ENCODE measurements at places on chromosomes 16 and 17. TPM values are rescaled to one million over a fixed set of nuclear protein-coding genes. Genes with fewer than 3 reads are reported as not detected.

WNK4 gene
- polyA plus RNA-seq = 0.86 TPM

STH gene
- polyA plus RNA-seq = not detected

MILR1 gene
- not detected for polyA plus RNA-seq

- no peak overlapping the region for H3K4me3 ChIP-seq
- no peaks in the 10 kb centered on the region for H3K4me1 ChIP-seq
Observed at GRCh38 chr17:2081564-2081963, 26.7 kb downstream of the HIC1 start.

DNA sequence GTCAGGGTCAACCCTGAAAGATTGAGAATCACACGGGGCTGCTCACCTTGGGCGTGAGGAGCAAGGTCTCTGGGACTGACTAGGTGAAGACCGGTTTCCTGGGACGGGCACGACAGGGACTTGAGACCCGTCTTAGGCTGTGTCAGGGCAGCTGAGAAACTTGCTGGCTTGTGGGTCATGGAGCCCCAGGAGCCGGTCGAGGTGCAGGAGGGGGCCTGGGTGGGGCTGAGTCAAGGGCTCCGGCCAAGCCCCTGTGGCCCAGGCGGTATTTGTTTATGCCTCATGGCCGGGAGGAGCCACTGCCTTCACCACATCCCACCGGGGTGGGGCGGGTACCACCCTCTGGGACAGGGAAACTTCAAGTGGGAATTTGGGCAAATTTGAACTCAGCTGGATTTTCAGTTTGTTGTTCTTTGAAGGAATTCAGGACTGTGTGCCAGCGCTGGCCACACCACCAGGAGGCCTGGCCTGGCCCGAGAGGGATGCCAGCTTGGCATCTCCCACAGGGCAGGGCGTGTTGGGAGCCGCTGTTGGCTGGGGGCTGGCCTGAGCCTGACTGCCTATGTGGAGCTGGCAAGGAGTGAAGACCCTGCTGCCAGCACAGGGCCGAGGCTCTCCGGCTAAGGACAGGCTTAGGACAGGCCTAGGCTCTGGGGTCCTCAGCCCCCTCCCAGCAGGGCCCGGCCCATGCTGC, 116.1 kb downstream of the METRNL start:
- H3K27me3 ChIP-seq = no peaks in the 10 kb centered on the region
- H3K36me3 ChIP-seq = no peaks in the 10 kb centered on the region
- DNase-seq = no peak
- no peaks in the 10 kb centered on the region for H3K4me1 ChIP-seq
- no peak overlapping the region for H3K4me3 ChIP-seq
- H3K27ac ChIP-seq = no peak overlapping the region

MT1A gene
- not detected for polyA plus RNA-seq

- no peaks in the 10 kb centered on the region for H3K4me1 ChIP-seq
- no peaks in the 10 kb centered on the region for H3K36me3 ChIP-seq
- no peaks in the 10 kb centered on the region for H3K27me3 ChIP-seq
- H3K4me3 ChIP-seq = no peak overlapping the region
Observed at GRCh38 chr16:2392025-2392424, 37.2 kb upstream of the CCNF start.

DNA sequence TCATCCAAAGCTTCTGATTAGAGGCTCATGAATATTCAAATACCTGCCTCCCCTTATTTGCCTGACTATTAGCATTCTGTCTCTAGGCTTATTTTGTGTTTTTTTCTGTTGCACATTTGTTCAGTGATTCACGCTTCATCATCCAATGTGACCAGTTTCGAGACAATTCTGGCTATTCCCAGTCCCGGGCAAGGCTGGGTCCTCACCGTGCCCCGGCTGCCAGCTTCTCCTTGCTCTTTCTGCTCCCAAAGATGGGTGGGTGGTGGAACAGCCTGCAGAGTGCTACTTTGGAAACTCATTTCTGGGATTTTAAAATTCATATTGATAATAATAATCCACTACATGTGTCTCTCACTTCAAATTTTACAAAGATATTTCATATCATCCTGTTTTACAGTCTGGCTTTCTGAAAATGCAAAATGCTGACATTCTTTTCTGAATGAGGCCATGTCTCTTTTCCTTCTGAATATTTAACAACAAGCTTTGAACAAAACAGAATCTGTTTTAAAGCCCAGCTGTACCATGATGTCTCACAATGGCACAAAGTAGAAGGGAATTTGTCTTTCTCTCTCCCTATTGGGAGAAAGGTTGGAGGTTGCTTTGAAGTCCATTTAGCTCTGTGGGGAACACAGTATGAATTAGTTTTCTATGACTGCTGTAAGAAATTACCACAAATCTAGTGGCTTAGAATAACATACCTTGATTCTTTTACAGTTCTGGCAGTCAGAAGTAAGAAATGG, 116.9 kb upstream of the CDH13 start:
- no peaks in the 10 kb centered on the region for H3K4me1 ChIP-seq
- no peaks in the 10 kb centered on the region for H3K36me3 ChIP-seq
- no peak for DNase-seq
- H3K27me3 ChIP-seq = no peaks in the 10 kb centered on the region
- H3K4me3 ChIP-seq = no peak overlapping the region
- no peak overlapping the region for H3K27ac ChIP-seq

TRPV3 gene
- polyA plus RNA-seq = 1.0 TPM

DNA sequence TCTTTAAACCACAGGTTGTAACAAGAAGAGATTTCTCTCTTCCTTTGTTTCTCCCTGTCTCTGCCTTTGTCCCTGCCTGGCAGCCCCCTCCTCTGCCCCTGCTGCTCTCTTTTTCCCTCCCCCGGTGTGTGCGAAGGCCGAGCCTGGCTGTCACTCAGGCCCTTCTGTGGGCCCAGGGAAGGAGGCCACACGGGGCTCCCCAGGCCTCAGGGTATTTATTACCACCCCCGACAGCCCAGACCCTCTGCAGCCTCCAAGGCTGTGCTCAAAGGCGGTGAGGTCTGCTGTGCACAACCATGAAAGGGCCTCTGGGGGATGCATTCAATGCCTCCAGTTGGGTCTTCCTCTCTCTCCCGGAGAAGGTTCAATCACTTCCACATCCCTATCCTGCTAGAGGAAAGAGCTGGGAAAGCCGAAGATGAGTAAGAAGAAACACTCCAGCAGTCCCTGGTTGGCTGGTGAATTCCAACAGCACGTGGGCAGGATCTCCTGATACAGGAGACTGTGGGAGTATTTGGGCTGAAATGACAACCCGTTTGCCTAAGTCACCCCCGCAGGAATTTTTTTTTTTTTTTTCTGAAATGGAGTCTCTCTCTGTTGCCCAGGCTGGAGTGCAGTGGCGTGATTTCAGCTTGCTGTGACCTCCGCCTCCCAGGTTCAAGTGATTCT, 34.2 kb downstream of the ZNF423 start:
- peaks cover 21% of the 10 kb centered on the region for H3K4me1 ChIP-seq
- DNase-seq = no peak
- no peak overlapping the region for H3K27ac ChIP-seq

- DNase-seq = no peak
- no peak overlapping the region for H3K27ac ChIP-seq
- no peak overlapping the region for H3K4me3 ChIP-seq
Observed at GRCh38 chr16:3838600-3839401, 41.7 kb downstream of the CREBBP start.

GRCh38 chr17:30449480-30449879, 27.7 kb upstream of the GOSR1 start:
- H3K36me3 ChIP-seq = no peaks in the 10 kb centered on the region
- no peak for DNase-seq
- no peak overlapping the region for H3K27ac ChIP-seq
- H3K4me3 ChIP-seq = no peak overlapping the region
- H3K27me3 ChIP-seq = no peaks in the 10 kb centered on the region
- no peaks in the 10 kb centered on the region for H3K4me1 ChIP-seq

NUP88 gene
- polyA plus RNA-seq = 69.0 TPM

DNA sequence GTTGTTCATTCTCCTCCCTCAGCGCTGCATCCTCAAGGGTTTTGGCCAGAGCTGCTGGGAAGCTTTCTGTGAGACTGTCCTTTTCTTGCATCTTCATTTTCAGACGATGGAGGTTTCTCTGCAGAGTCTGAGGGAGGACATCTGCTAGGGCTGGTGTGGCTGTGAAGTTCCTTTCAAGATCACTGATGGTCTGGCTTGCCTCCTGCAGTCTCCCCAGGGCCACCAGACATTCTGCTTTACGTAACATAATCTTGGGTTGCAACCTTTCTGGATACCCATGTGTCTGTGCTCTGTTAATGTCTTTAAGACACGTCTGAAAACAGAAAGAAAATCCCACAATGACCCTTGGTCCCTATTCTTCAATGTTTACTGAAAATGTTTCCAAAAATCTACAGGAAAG, 29.0 kb downstream of the SMYD4 start:
- DNase-seq = no peak
- H3K27me3 ChIP-seq = no peaks in the 10 kb centered on the region
- peaks cover 28% of the 10 kb centered on the region for H3K36me3 ChIP-seq
- H3K4me1 ChIP-seq = no peaks in the 10 kb centered on the region
- H3K27ac ChIP-seq = no peak overlapping the region

SLC7A6OS gene
- 7.3 TPM for polyA plus RNA-seq

DNA sequence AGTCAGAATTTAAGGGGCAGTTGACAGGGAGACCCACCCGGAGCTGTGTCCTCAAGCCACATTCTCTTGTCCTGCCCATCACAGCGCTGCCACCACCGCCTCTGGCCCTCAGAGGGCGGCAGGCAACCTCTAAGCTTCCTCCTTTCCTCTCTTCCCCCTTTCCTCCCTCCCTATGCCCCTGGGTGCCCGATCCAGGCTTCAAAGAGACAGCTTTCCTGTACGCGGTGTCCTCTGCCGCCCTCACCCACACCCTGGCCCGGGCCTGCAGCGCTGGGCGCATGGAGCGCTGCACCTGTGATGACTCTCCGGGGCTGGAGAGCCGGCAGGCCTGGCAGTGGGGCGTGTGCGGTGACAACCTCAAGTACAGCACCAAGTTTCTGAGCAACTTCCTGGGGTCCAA, 23.5 kb downstream of the WNT9B start:
- no peak for DNase-seq
- H3K27me3 ChIP-seq = no peaks in the 10 kb centered on the region
- H3K36me3 ChIP-seq = no peaks in the 10 kb centered on the region
- no peak overlapping the region for H3K4me3 ChIP-seq
- no peaks in the 10 kb centered on the region for H3K4me1 ChIP-seq
- H3K27ac ChIP-seq = no peak overlapping the region

GRCh38 chr17:46935658-46936266, 12.8 kb downstream of the GOSR2 start:
- H3K4me3 ChIP-seq = no peak overlapping the region
- no peaks in the 10 kb centered on the region for H3K27me3 ChIP-seq
- no peak for DNase-seq
- no peaks in the 10 kb centered on the region for H3K4me1 ChIP-seq

DNA sequence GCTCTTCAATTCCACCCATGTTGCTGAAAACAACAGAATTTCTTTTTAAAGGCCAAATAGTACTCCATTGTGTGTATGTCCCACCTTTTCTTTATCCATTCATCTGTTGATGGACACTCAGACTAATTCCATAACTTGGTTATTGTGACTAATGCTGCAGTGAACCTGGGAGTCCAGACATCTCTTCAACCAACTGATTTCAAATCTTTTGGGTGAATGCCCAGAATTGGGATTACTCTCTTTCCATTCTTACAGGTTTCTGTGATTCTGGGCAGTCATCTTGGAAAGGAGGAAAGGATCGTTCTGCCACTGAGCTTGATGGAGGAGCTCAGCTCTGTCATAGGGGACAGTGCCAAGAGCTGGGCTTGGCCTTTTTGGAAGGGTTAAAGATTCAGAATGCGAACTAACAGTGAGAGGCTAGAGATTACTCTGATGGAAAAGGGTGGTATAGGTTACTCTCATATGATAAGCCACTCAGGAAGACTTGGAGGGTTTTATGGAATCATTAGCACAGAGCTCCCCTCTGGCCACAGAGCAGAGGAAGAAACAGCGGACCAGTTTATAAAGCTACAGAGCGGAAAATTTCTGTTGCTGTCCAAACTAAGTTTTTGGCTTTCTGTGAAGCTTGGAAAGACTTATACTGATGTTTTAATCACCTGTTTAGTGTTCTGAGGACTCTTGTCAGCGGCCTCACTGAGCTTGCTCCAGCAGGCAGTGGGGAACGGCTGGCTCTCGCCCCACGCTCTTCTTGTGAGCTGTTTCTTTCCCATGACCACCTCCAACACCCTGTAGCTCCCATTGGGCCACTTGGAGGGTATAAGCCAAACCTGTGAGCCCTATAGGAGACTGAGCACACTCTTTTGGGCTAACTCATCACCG, 48.3 kb downstream of the HIC1 start:
- no peaks in the 10 kb centered on the region for H3K27me3 ChIP-seq
- DNase-seq = no peak
- no peak overlapping the region for H3K4me3 ChIP-seq

MARCHF10 gene
- 1.3 TPM for polyA plus RNA-seq

DNA sequence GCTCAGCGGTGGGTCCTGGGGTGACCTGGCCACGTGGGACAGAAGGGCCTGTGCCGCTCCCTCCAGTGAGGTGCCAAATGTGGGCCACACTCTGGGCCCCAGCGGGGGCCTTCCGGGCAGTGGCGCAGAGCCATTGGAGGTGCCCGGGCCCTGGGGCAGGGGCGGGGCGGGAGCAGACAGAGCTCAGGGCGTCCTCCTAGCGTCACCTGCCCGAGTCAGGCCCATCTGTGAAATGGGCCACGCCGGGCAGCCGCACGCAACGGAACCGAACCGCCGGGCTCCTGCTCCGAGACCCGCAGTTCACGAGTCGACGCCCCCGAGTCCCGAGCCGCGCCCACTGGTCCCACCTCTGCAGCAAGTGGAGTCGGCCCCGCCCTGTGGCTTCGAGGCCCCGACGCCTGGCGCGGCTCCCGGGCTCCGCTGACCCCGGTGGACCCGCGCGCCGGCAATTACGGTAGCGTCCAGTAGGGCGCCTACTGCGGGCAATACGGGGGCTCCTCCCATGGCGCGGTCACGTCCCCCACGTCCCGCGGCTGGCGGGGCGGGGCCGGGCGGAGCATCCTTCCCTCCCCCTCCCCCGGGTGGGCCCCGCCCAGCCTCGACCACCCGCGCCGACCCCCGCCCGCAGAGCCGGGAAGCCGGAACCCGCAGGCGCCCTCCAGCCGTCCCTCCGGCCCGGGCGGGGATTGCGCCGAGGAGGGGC, 1.9 kb downstream of the SLC16A3 start:
- DNase-seq = no peak
- peaks cover 28% of the 10 kb centered on the region for H3K27me3 ChIP-seq
- no peaks in the 10 kb centered on the region for H3K36me3 ChIP-seq
- H3K4me1 ChIP-seq = peaks cover 2% of the 10 kb centered on the region

ZP2 gene
- not detected for polyA plus RNA-seq

GRCh38 chr17:7010523-7010922, 1.9 kb upstream of the RNASEK start:
- no peak for DNase-seq
- H3K36me3 ChIP-seq = no peaks in the 10 kb centered on the region
- no peak overlapping the region for H3K27ac ChIP-seq
- no peak overlapping the region for H3K4me3 ChIP-seq
- peaks cover 17% of the 10 kb centered on the region for H3K4me1 ChIP-seq
- H3K27me3 ChIP-seq = no peaks in the 10 kb centered on the region

KRT38 gene
- not detected for polyA plus RNA-seq

PRSS27 gene
- 10.5 TPM for polyA plus RNA-seq

DNA sequence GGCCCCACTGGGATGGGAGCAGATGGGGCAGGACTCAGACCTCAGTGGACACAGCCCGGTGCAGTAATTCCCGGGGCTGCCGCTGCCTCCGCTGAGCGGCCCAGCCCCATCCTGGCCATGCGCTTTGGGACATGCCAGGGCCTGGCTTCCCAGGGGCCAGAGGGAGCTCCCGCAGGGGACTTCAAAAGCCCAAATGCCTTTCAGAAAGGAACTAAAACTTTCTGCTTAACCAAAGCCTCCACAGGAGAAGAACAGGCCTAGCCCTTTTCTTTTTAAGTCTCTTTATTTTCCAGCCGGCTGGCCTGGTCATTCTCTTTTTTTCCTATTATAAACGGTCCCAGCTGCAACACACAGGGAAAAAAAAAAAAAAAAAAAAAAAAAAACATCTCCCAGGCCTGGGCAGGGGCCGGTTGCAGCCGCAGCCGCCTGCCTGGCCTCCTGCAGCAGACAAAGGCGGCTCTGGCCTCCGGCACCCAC, 10.7 kb upstream of the ZNF423 start:
- H3K4me3 ChIP-seq = no peak overlapping the region
- no peak overlapping the region for H3K27ac ChIP-seq
- DNase-seq = peak; percentile 63
- peaks cover 19% of the 10 kb centered on the region for H3K4me1 ChIP-seq

Data from H1 (cell line).